ENCODE measurements at places on chromosomes 12 and 14.

DNA sequence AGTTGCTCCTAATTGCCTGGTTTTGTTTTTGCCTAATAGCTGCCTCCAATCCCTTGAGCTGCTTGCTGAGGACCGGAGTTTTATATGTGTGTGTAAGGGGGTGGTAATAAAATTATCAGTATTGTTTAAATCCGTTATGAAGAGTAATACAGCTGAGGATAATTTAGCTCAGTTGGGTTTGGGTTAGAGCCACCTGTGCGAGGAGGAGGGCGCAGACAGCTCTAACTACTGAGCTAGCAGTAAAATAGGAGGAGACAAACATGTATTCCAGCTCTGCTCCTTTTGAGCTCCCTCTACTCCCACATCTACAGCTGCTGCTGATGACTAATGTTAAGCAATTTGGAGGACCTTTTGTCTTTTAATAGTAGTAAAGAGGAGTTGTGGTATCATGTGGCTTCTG is 61.5 kb downstream of the SPATS2 start:
- no peak for DNase-seq

GRCh38 chr14:31078766-31079165 is 52.6 kb upstream of the STRN3 start:
- DNase-seq, result no peak

DNA sequence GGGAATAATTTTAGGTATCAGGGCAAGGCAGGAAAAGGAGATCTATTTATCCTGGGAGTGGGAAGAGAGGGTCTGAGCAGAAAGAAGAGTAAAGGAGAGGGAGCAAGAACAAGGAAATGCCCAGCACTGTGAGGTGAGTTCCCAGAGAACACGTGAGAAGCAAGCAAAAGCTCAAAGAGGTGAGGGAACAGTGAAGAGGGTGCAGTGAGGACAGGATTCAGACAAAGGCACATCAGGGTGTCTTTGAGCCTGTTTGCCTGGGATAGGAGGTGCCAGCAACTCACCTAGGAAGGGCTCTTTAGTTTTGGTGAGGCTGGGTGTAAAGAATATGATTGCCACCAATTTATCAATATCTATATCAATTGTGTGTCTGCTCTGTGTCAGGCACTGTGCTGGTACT is 88.9 kb upstream of the NRXN3 start:
- DNase-seq, result no peak

DNA sequence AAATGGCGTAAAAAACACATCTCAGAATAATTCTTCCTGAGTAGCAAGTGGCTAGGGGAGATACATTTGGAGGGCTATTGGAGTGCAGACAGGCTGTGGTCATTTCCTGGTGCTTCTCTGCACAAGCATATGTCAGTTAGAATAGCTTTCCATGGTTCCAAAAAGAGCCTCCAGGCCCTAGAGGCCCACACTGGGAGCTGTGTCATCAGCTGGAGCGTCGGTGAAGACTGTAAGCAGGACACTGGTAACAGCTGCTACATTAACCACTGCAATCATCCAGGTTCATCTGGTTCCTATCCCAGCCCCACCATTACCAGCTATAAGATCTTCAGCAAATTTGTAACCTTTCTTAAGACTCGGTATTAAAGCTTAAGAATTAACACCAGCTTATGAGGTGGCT is 31.7 kb upstream of the APPL2 start:
- DNase-seq, result no peak

- no peak for DNase-seq
Observed at GRCh38 chr14:58656671-58657411, 19.1 kb downstream of the DACT1 start.

DNA sequence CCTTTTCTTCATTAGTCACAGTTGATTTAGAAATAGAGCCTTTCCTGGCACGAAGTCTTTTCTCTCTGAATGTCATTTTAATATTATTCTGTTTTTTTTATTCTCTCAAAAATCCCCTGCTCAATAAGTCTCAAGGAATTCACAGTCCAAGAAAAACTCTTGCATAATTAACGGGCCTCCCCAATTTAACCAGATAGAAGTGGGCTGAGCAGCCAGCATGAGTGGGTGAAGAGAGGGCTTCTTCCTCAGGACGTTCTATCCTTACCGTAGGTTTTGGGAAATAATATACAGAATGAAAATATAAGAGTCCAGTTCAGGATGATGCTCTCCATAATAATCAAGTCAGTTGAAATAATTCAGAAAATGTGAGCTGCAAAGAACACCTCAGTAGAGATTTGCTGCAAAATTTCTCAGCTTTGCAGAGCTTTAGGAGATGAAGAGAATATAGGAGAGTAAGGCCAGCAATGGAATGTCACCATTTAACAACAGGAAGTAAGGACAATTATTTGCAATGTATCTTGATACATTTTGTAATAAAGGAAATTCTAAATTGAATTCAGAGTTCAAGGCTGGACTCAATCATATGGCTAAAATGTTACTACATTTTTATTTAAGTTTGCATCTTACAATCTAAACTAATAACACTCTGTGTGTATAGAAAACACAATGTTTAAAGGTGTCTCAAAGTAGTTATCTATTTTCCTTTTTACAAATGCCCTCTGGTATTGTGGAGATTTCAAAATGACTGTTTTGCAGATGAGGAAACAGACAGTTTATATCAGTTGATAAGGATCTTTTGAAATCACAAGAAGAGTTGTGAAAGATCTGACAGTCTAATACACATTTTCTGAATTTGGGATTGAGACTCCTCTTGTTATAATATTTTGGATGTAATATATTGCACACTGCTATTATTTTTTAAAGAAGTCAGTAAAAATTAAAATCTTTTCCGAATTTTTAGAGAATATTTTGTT is 1724.1 kb upstream of the SEL1L start:
- no peak for DNase-seq

DNA sequence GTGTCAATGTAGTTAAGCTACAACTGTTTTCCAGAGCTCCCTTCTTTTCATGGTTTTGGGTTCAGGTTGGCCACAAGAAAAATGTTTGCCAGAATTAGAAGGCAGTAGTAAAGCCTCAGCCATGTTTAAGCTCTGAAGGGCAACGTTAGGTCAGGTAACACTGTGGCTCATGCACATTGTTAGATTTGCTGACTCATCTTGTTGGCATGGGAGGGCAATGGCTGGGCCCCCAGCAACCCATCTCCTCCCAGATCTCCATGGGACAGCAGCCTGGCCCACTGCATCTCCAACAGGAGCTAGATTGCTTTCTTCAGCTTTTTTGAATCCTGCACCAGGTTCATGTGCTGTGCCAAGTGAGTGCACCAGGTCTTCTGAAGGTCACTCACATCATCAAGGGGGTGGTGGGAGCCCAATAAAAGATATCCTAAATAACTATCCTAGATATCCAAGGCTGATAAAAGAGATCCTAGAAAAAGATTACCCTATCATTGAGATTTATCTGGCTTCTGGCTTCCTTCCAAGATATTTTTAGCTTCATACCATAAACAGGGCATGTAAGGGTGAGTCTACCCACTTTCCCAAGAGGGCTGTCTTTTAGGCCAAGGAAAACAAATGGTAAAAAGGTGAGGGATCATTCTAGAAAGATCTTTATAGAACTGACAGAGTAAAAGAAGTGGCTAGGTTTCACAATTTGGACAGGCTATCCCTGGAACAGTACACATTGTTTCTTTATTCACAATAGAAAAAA is 28.9 kb downstream of the PTGER2 start:
- DNase-seq, result no peak

- no peak for DNase-seq
Observed at GRCh38 chr12:12540261-12541013, 22.2 kb downstream of the DUSP16 start.

GRCh38 chr12:113090740-113091139 is 34.2 kb downstream of the DTX1 start:
- no peak for DNase-seq

GRCh38 chr12:3611860-3612703 is 121.1 kb downstream of the PRMT8 start:
- DNase-seq, result no peak

GRCh38 chr12:3950714-3951320 is 77.6 kb upstream of the PARP11 start:
- DNase-seq, result no peak

DNA sequence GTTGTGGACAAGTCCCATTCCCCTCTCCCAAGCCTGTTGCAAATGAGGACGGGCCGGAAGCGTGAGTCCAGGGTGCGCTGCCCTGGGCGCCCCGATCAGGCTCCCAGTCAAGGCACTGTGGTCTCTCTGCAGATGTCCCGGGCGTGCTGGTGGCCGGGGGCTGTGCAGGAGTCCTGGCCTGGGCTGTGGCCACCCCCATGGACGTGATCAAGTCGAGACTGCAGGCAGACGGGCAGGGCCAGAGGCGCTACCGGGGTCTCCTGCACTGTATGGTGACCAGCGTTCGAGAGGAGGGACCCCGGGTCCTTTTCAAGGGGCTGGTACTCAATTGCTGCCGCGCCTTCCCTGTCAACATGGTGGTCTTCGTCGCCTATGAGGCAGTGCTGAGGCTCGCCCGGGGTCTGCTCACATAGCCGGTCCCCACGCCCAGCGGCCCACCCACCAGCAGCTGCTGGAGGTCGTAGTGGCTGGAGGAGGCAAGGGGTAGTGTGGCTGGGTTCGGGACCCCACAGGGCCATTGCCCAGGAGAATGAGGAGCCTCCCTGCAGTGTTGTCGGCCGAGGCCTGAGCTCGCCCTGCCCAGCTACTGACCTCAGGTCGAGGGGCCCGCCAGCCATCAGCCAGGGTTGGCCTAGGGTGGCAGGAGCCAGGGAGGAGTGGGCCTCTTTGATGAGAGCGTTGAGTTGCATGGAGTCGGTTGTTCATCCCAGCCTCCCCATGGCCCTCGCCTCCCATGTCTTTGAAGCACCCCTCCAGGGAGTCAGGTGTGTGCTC is 6.3 kb downstream of the SLC25A47 start:
- no peak for DNase-seq

DNA sequence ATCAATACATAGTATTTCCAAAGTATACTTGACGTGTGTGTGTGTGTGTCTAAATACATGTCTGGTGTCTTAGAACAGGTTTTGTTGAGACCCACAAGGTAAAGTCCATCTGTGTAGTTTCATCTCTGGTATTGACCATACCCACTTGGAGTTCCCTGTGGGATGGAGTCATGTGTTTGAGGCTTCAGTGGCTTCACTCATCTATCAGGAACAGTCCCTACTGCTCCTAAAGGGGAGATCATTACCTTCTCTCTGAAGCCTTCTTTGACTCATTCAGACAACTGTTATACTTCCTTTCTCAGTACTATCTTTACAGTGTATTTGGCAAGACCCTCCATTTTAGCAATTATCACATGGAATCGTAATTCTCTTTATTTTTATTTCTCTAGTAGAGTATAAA is 14.2 kb downstream of the RAB21 start:
- DNase-seq, result no peak

DNA sequence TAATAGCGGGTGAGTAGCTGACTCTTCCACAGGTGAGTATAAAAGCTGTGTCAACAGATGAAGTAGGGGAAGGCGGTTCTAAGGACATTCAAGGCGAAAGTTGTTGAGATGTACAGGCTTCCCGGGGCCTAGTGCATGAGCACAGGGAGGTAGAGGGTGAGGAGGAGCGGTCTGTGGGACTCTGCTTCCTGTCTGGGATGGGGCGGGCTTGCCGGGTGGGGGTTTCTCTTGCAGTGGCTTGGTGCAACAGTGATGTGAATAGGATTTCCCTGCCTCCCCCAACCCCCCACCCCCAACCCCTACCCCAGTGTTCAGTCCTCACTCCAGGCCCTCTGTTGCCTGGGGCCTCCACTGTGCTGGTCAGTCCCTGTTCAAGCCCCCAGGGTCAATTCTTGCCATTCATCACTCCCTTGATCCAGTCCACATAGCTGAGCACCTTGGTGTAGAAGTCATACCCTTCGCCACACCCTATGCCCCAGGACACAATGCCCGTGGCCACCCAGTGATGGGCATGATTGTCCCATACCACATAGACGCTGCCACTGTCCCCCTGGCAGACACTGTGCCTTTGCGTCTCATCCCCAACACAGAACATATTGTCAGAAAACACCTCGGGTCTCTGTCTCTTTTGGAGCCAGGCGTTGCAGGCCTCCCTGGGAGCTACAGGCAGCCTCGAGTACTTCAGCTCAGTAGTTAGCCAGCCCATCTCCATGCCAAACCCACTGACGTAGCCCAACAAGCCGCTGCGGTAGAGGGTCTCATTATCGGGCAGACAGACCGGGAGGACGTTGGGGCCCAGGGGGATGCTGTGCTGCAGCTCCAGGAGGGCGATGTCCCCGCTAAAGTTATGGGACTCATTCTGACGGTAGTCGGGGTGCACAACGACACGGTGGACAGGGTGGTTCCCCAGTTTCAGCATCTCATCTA is 4.0 kb upstream of the C1R start:
- DNase-seq, result no peak

DNA sequence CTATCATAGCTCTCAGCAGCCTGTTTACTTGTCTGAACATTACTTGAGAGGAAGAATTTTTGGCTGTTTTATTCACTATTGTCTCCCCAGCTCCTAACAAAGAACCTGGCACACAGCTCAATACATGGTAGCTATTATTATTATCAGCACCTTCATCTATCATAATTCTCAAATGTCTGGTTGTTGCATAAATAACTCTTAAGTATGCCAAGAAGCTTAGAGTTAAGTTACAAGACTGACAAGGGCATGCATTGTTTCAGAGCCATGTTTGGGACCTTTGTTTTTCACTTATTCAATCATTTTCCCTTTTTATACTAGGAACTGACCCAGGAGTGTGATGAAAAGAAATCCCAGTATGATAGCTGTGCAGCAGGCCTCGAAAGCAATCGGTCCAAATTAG is 77.5 kb upstream of the ATP2A2 start:
- no peak for DNase-seq

GRCh38 chr14:66649498-66649897 is 141.6 kb downstream of the GPHN start:
- DNase-seq, result no peak

GRCh38 chr12:92199819-92200576 is 54.4 kb upstream of the BTG1 start:
- no peak for DNase-seq

- DNase-seq, result no peak
Observed at GRCh38 chr12:8665759-8666158, 3.1 kb upstream of the MFAP5 start.

DNA sequence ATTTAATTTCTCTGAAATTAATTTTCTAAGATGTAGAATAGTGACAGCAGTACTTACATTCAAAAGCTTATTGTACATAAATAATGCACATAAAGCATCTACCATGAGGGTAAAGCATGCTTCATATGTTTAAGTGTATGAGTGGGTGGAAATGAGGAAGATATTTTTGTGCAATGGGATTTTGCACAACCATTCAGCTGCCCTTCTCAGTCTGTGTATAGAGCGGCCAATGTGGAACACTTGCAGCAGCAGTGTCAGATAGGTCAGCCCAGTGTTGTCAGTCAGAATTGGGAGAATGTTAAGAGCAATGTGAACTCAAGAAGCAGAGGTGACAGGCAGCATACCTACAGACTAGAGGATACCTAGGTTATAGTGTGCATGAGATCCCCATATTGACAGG is 72.5 kb upstream of the ATP2B1 start:
- DNase-seq, result no peak

- DNase-seq, result no peak
Observed at GRCh38 chr12:8948701-8949341, 624 bp downstream of the M6PR start.

- no peak for DNase-seq
Observed at GRCh38 chr14:100262545-100262944, 23.6 kb downstream of the YY1 start.

Data from stimulated activated CD4-positive, alpha-beta T cell treated with anti-CD3 and anti-CD28 coated beads, Interleukin-4, amount 100 ng/mL, for 48 hours (primary cell).